Eye (tissue), 1 donor: ENCODE measurements at places on chromosomes 12 and 14.

- DNase-seq, result no peak
Observed at GRCh38 chr12:116241157-116241759, 36.2 kb downstream of the MED13L start.

GRCh38 chr12:130573235-130573634 lies 142.9 kb downstream of the RIMBP2 start:
- no peak for DNase-seq

DNA sequence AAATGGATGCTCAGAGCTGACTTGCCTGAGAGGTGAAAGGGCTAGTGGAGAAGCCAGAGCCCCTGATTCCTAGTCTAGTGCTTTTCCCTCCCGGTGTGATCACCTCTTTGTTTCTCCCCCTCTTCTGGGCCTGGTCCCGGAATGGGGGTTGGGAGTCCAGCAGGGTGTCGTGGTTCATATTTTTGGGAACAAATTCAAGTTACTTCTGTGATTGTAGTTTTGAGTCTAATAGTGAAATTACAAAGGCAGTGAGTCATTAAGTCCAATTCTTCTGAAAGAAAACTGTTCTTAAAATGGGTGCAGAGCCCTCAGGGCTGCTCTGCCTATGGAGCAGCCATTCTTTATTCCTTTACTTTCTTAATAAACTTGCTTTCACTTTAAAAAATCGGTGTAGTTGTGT lies 7.6 kb downstream of the SUSD6 start:
- DNase-seq, result no peak

GRCh38 chr14:38839694-38840365 lies 263.2 kb downstream of the SEC23A start:
- no peak for DNase-seq

DNA sequence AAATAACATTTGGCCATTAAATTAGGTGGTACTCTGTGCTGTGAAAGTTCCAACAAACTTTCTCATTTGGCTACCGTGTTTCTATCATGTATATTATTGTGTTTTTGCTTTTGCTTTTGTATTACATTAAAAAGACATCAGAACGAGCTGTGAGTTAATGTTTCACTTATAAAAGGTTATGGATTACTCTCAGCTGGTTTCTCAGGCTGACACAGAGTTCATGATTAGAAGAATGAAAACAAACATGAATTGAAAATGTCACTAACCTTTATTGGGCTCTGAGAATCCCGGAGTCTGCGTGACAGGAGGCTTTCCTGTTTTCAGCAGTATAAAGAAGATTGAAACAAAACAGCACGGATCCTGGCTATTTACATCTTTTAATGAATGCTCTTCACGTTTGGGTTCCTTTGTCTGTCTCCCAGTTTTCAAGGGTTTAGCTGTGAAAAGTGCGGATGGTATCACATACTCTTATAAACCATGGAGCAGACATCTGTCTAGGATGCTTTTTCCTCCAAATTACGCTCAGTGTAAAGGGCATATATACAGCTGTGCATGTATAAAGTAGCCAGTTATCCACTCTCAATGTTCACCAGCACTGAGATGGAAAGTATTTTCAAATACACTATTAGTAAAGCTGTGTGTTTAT lies 153.6 kb downstream of the PTCSC3 start:
- DNase-seq, result peak; percentile 12
